ENCODE measurements at places on chromosomes 11 and 22. TPM values are rescaled to one million over a fixed set of nuclear protein-coding genes. Genes with fewer than 3 reads are reported as not detected.

Gene PKNOX2
- total RNA-seq, result 1.3 TPM

Gene HTR3B
- not detected for total RNA-seq

Gene TNRC6B
- total RNA-seq, result 47.4 TPM

Gene FXYD6
- total RNA-seq, result 6.4 TPM

Gene IGLL5
- 18.8 TPM for total RNA-seq

Gene CD6
- total RNA-seq, result 3.0 TPM

Gene SLC15A3
- total RNA-seq, result 14.4 TPM

Gene CSTF3
- 29.9 TPM for total RNA-seq

Gene ANKK1
- 0.10 TPM for total RNA-seq

Gene RNF141
- total RNA-seq, result 39.3 TPM

Gene SLC25A17
- total RNA-seq, result 9.2 TPM

Gene DEFB131B
- total RNA-seq, result not detected
